ENCODE measurements at places on chromosomes 3 and 15.

- DNase-seq, result no peak
Observed at GRCh38 chr15:38207621-38208020, 45.0 kb upstream of the SPRED1 start.

DNA sequence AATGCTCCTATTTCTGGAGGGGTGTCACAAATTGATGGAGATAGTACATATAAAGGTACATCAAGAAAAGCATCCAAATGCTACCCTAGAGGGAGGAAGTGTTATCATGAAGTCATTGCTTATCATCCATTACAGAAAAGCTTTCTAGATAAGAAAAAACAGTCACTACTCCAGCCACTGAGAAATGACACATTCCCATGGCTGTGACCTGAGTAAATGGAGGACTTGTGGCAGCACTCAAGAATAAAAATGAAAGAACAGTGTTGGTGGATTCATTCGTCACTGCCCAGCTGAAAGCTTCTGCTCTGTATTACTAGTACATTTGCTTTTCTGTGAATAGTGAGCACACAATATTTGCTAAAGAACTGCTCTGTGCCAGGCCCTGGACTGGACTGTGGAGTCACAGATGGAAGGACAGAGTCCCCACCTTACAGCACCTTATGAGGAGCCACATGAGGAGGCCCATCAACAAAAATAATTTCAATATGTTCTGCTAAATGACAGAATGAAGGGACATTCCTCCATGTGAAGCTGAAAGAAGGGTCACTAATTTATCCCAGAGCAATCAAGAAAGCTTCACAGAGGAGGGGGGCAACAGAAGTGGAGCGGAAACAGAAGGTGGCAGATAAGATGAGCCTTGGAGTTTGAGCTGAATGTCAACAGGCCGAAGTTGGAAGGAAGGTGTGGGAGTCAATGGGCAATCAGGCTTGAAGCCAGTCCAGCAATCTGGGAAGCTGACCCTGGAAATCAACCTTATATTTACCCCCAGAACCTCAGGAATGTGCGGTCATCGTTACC, 343.5 kb upstream of the TRIM42 start:
- DNase-seq, result no peak

DNA sequence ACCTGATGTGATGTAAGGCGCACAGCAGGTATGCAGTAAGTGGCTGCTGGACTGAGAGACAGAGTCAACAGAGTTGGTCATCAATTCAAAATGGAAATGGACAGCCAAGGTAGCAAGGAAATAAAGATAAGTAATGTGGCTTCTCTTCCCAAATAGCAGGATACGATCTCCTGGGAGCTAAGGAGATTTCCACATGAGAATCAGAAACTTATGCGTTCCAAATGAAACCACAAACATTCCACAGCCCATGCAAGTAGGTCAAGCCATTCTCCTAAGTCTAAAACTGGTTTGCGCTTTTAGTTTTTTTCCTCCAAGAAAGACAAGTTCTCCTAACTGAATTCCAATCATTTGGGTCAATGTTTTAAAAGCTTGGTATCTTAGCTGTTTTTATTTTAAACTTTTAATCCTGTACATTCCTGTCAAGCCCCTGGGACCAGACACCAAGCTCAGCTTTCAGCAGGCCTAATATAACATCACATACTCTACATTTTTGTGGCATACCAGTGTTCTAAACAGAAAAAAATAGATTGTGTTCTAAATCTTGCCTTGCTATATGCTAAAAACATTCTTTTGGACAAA, 73.7 kb upstream of the TSPAN3 start:
- no peak for DNase-seq

DNA sequence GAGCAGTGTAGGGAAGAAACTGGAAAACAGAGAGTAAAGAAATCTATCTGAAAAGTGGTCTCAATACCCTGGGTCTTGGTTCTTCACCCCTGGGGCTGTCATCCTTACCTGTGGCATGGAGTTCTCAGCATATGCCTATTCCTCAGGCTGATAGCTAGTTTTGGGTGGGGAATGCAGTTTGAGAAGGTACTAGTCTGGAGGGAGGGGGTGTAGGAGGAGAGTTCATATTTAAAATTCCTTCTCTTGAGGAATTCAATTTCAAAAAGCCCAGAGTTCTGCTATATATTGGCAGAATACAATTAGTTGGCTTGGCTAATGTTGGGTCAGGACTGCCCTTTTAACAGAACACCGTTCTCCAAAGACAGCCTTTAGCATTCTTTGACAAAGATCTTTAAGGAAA, 82.9 kb upstream of the NPHP3 start:
- no peak for DNase-seq

DNA sequence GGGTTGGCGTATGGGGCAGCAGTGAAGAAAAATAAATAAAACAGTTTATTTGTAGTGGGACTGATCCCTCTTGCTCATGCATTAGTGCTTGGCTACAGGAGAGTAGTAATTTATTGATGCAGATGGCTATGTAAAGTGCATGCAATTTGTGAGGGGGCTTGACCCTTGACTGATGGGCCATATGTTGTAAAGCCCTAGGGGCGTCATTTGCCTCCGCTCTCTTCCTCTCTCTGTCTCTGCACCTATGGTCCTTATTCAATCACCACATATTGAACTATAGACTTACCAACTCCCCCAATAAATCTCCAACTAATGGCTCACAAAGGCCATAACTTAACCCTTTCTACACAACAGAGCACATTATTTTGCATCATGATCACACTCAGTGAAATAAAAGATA, 227.7 kb downstream of the ROBO2 start:
- no peak for DNase-seq

GRCh38 chr15:101174152-101174920, 77.5 kb downstream of the CHSY1 start:
- no peak for DNase-seq

- DNase-seq, result no peak
Observed at GRCh38 chr3:13874891-13875290, 5.0 kb downstream of the WNT7A start.

DNA sequence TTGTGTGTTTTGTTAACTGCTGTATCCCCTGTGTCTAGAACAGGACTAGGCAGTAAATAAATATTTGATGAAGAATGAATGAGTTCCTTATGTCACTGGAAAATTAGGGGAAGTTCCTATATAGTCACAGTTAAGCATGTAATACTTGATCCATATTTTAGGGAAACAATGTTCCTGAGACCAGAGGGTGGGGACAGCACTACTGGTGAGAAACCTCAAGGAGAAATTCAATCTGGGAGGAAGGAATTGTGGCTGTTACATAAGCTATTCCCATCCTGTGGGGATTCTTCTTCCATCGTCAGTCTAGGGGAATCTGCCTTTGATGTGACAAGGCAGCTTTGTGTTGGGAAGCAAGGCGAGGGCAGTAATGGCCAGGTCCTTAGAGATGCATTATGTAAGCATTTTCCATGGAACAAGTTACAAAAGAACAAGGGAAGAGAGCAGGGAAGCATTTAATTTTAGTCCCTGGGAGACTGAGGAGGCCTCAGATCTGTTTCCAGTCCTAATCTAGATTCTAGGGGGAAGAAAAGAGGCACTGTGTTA, 219.3 kb upstream of the TTC14 start:
- DNase-seq, result no peak

DNA sequence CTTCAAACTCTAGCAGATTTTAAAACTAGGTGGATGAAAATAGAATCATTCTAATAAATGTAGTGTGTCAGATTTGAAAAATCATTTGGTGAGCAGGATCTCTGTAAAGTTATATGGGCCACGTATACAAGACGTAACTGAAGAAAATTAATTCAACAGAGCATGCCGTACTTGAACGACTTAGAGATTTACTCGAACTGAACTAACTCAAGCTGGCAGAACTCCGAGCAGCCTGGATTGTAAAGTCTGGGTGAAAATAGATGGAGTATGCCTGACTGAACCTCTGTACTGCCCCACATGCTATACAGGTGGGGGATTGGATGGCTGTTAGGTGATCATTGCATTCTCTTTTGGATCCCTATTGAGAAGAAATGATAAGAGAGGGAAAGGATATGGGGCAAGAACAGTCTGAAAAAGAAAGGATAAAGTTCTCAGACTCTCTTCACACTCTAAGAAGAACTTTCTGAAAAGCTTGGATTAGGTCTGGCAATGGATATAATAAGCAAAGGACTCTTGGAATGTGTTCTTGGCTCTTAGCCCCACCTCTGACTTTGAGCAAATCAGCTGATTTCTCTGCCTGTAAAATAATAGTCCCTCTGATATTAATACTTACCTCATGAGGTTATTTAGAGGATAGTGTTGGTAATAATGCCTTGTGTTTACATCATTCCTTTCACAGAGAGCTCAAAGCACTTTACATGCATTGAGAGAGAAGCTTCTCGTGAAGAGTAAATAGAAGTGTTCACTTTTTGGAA, 147.5 kb downstream of the FILIP1L start:
- DNase-seq, result no peak

GRCh38 chr3:16841904-16842271, 42.9 kb upstream of the PLCL2 start:
- DNase-seq, result peak; percentile 23
